ENCODE measurements at places on chromosomes 4 and X. TPM values are rescaled to one million over a fixed set of nuclear protein-coding genes. Genes with fewer than 3 reads are reported as not detected.

DNA sequence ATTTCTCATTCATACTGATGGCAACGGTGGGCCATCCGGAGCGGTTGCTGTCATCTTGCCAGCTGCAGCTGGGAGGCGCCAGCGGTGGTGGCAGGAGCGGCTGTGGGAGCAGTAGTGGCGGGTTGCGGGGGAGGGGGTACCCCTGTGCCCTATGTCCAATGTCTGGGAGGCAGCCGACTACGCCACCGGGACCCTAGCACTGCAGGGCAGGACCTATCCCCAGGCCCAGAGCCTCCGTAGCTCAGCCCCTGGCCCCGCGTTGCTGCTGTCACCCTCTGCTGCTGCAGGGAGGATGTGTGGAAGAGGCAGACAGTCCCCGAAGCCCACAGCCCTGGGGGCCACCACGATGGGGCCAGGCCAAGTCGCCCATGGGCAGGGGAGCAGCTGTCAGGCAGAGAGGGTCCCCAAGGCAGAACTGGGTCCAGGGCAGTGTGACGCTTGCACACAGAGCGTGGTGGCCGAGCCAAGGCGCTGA, 10.0 kb upstream of the SPP1 start:
- no peak for DNase-seq

- DNase-seq, result no peak
Observed at GRCh38 chrX:74931214-74931613, 6.0 kb upstream of the NEXMIF start.

- DNase-seq, result no peak
Observed at GRCh38 chrX:153635788-153636668, 11.0 kb upstream of the DUSP9 start.

DNA sequence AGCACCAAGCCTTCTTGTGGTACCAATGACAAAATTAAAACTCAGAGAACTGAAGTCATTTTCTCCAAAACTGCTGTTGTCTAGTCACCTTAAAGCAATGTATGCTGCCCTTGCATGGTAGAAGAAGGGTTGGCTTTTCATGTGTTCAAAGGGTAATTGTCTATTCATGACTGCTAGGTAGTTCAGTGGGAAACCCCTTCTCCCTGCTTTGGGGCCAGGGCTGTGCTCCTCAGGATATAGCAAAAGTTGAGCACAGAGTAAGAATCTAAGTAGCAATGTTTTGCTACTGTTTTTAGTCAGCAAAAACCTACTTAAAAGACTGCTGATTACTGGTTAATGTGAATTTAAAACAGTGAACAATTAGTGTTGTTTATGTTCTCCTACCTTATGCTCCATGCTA, 30.8 kb upstream of the FAM9B start:
- no peak for DNase-seq

GRCh38 chrX:123860983-123861382, 1.1 kb downstream of the XIAP start:
- no peak for DNase-seq

DNA sequence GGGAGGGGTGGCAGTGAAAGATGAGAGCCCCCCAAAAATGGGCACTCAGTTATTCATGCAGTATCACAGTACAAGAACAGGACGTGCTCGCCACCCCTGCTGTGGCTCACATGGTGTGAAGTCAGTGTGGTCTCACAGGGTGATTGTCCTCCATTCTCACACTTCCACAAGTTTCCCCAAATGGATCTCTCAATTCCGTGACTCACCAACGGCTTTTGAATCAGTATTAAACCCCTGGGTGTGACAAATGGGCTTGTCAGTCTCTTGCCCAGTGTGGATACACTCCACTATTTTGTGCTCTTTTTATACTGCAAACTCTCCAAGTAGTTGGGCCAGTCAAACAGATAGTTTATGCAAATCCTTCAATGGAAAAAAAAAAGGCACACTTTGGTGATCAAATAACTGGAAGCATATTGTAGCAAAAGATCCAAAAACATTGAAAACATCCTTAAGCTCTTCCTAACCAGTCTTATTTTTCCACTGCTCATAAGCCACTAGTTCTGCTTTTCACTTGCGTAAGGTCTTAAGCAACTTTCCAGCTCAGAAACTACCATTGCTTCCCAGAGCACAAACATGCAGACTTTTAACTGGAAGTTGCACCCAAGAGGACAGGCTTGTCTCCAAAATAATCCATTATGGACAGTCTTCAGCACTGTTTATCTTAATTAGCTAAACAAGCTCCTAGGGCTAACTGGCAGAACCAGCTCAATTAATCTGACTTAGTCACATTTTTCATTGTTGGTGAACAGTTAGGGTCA, 365.7 kb downstream of the PPP3CA start:
- DNase-seq, result no peak

Gene KIAA1210
- 0.09 TPM for total RNA-seq

DNA sequence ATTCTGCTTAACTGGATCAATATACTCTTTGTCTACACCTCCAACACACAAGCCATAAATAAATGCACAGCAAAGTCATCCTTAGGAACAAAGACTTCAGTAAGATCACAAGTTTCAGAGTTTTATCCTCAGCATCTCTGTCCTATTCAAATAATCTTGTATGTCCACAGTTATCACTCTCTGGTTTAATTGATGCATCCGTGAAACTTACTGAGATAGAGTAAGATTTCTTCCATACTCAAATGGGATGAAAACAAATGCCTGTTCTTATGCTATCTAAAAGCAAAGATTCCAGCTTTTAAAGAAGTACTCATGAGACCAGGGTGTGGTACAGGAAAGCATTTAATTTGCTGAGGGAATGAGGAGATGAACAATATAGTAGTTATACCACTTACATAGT, 184.6 kb upstream of the SLC7A11 start:
- DNase-seq, result no peak

DNA sequence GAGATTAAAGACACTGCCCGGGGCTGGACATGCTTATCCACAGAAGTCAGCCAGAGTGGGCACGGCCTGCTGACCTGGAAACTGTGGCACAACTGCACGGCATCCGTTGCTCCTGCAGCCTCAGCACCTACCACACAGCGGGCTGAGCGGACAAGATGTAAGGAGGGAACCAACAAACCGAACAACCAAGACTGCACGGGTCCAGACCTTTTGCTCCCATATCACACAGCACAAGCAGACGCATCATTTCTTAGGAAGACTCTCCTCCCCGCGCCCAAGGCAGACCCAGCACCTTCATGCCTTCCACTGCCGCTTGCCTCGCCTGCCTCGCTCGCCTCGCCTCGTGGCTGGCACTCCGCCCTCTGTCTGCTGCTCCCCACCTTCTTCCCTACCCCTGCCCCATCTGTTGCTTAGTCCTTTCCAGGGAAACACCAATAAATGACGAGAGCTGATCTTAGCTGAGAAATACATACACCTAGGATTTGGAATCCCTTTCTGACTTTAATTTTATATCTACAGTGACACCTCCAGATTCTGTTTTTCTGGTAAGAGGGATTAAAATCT, 79.0 kb downstream of the AFAP1 start:
- no peak for DNase-seq

DNA sequence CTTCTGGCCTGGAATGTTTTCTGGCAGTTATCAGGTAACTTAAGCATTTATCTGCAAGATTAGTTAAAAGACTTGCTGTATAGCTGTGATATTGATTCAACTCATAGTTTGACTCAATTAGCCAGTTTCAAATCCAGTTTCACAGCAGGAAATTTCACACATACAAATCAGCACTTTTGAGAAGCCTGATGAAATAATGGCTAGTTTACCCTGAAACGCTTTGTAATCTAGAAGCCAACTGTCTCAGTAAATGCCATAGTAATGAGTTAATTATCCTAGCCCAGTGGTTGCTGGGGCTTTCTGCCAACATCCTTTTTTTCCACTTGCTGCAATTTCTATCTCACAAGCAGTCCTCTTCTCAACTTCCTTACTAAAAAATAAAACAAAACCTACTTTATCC, 53.1 kb downstream of the ARHGEF38 start:
- no peak for DNase-seq

- no peak for DNase-seq
Observed at GRCh38 chr4:156981262-156981769, 9.7 kb upstream of the PDGFC start.

Gene IL3RA
- 4.9 TPM for total RNA-seq

DNA sequence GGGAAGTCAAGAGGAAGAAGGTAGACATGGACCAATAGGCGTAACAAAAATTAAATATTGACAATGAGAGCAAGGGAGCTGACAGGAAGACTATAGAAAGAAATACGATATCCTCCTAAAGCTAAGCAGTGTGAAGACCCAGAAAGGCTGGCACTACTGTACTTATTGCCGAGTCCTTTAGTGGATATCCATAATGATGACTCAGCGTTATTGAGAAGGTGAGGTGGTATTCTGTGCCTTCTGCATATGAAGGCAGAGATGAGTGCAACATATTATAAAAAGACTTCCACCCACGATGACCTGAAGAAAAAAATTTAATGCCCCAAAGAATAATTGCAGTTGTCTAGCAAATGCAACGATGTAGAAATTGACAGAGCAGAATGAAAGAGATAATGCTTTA, 13.0 kb upstream of the MCF2 start:
- no peak for DNase-seq

Gene UGT2B17
- total RNA-seq, result 0.28 TPM

Gene ACSL1
- total RNA-seq, result 8.7 TPM

DNA sequence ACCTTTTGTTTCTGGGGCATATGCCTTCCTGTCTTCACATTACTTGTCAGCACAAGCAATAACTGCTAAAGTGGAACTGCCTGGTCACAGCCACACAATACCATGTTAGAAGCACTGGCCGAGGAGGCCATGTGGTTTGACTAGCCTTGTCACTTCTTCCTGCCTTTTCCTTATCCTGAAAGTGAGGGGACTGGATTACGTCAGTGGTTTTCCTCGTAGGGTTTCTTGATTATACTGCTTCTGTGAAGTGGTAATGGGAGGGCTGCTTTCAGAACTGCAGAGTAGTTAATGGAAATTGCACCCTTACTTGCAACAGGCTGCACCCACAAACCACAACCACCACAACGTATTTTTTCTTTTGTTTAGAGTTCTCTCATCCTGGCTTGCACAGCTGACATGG, 26.6 kb downstream of the ZRSR2 start:
- peak; percentile 72 for DNase-seq

- DNase-seq, result no peak
Observed at GRCh38 chrX:106811131-106811910, 8.8 kb downstream of the TBC1D8B start.

DNA sequence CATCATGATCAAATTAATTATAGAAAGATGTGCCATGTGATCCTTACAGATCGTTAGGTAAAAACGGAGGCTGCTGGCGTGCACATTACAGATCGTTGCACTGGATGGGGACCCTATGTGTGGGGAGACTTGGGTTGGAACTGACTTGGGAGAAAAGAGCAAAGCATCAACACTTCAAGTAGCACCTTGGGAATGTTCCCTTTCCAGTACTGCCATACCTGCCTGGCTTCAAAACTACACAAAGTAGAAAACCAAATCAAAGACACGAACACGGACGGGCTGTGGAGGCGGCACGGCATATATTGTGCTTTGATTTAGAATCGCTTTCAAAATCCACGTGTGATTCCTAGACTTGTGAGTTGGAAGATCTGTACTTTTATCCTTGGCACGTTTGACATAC, 898 bp downstream of the CMC4 start:
- no peak for DNase-seq

Gene NPY1R
- 2.7 TPM for total RNA-seq

Gene SLC4A4
- 6.8 TPM for total RNA-seq

- DNase-seq, result no peak
Observed at GRCh38 chr4:118790544-118790943, 45.4 kb downstream of the SEC24D start.

DNA sequence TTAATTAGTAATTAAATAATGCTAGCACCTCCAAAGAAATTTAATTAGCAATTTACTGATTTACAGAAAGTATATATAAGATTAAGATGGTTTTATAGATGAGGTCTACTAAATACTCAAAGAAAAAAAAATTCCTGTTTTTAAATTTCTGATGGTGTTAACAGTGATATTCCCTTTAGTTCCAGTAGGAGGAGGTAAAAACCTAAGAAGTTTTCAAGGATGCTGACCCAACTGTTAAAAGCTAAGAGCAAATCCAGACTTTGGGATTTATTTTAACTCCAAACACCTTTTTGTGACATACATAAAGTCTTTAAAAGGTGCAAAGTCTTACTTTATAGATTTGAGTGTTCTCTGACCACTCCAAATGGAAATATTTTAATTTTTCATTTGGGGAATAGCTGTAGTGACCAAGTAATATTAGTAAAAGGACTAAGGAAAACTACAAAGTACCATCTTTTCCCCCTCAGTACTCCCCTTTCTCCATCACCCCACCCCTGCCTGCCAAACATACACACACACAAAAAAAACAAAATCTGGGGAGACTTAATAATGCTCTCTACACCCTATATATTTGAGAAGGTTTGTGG, 34.2 kb upstream of the CSN1S1 start:
- DNase-seq, result no peak

DNA sequence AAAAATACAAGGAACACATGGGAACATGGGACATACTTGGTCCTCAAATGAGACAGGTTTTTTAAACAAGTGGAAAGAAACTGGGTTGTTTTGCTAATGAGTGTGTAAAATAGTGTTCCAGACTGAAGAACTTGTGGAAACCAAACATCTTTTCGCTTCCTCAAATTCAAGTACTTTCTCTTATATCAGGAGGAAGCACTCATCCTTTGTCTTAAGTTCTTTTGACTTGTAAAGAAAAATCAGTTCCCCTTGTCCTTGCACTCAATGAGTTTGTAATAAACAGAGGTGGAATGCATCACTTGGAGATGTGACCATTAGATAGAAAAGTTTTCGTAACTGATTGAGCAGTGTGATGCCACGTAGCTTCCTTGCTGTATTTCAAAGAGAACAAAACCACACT, 101.1 kb downstream of the PHOX2B start:
- DNase-seq, result no peak

DNA sequence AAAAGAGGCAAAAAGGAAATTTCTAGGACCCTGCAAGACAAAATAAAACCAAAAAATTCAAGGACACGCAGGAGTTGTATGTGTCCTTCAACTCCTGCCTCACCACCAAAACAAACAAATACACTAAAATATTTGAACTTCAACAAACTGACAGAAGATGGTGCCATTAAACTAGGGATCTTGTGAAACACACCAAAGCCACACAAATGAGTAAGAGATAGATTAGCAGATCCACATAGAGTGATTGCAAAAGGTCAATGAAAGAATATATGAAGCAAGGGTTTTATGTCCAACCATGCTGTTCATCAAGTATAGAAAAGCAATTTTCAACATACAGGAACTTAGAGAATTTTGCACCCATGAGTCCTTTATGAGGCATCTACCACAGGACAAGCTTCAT, 40.1 kb upstream of the SCML1 start:
- DNase-seq, result no peak

Gene TCEAL9
- total RNA-seq, result 33.2 TPM

DNA sequence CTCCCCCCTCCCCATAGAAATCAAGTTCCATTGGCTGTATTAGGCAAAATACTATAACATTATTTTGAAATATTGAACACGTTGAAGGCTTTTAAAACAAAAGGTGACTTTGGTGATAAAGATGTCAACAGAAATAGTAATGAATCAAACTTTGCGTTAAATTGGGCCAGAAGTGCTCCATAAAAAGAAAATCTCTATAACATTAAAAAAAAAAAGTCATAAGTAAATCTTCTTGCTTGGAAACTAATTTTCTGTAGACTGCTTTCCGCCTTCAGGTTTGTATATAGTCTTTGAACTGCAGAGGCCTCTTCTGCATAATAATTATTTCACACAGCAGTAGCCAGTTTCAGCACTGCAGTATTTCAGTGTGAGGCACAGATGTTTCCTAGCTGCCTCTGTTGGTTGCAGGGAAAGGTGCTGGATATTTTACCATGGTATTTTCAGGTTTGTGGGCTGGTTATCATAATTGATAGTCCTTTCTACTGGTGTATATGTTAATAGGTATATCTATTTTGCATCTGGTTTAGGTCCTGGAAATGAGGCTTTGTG, 158.9 kb downstream of the KDM6A start:
- DNase-seq, result no peak

Gene GCNA
- 2.8 TPM for total RNA-seq

GRCh38 chrX:137432609-137433008, 133.3 kb upstream of the ZIC3 start:
- DNase-seq, result no peak

All from thymus (tissue), 14 donors.